Nephron progenitor cell (in vitro differentiated cells): ENCODE measurements at places on chromosomes 2 and 18.

GRCh38 chr2:237201461-237202287, 116.0 kb downstream of the COPS8 start:
- no peak for DNase-seq
- peak overlapping the region; percentile 64 for H3K27ac ChIP-seq
- peaks cover 2% of the 10 kb centered on the region for H3K27me3 ChIP-seq
- H3K4me3 ChIP-seq, result no peak overlapping the region
- no peaks in the 10 kb centered on the region for H3K36me3 ChIP-seq

DNA sequence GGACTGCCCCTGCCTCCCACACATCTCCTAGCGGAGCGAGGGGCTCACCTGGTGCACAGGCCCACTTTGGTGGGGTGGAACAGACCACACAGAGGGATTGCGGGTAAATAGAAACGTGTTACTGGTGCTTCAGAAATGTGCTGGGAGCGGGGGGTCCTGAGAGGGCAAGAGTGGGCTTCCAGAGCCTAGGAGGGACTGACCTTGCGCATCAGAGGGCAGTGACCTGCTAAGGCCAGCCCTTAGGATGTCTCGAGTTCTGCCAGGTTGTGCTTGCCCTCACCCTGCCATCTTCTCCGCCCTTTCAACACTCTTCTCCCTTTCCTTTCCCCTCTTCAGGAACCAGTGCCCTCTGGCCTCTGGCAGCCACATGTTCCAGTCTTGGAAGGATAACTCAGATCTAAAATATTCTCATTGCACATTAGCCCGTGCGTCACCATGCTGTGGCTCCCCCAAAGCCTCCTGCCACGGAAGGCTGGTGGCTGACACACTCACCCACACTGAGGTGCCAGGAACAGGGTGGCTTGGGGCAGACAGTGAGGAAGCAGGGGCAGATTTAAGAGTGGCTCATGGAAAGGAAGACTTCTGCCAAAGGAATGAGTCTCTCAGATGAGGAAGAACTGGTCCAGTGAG, 89.6 kb downstream of the MCFD2 start:
- no peaks in the 10 kb centered on the region for H3K36me3 ChIP-seq
- H3K27me3 ChIP-seq, result peaks cover 12% of the 10 kb centered on the region
- H3K27ac ChIP-seq, result peak overlapping the region; percentile 67
- no peak for DNase-seq
- H3K4me1 ChIP-seq, result no peaks in the 10 kb centered on the region

- H3K4me3 ChIP-seq, result no peak overlapping the region
- no peaks in the 10 kb centered on the region for H3K36me3 ChIP-seq
- no peak overlapping the region for H3K27ac ChIP-seq
- peaks cover 11% of the 10 kb centered on the region for H3K27me3 ChIP-seq
- DNase-seq, result no peak
Observed at GRCh38 chr2:233011268-233011650, 1.8 kb downstream of the NGEF start.

GRCh38 chr2:5666798-5667197, 25.4 kb upstream of the SOX11 start:
- H3K27ac ChIP-seq, result no peak overlapping the region
- no peaks in the 10 kb centered on the region for H3K36me3 ChIP-seq
- DNase-seq, result no peak
- peaks cover 9% of the 10 kb centered on the region for H3K27me3 ChIP-seq
- H3K4me3 ChIP-seq, result no peak overlapping the region

DNA sequence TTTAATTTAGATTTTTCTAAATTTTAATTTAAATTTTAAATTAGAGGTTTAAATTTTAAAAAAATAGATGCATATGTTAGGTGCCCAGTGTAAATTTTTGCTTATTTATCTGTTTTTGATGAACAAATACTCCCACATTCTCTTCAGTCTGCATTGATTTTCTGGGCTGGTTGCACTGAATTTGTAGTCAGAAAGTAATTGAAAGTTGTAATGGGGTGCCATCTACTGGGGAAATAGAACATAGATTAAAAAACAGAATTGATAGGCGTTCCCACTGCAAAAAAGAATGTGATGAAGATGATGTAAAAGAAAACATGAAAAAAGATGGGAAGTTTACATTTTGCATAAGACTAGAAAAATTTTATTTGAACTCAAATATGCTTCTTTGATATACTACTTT, 51.7 kb upstream of the CCDC85A start:
- no peak for DNase-seq
- peaks cover 34% of the 10 kb centered on the region for H3K4me1 ChIP-seq
- peaks cover 6% of the 10 kb centered on the region for H3K27me3 ChIP-seq
- H3K27ac ChIP-seq, result no peak overlapping the region

DNA sequence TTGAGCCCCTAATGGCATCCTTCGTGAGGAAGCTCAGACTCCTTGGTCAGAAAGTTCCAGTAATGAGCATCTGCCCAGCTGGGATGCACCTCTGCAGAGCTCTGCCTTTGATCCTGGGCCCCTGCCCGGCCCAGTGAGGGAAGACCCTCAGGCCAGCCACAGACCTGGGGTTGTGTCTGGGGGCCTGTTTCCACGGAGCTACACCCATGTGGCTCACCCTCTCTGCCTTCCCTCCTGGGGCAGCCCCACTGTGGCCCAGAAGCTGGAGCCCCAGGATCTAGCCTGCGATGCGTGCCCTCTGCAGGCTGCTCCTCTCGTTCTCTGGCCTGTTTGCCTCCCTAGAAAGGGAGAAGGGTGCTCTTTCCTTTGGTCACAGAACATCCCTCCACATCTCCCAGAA, 9.8 kb downstream of the KCNF1 start:
- DNase-seq, result no peak
- H3K4me3 ChIP-seq, result no peak overlapping the region
- no peaks in the 10 kb centered on the region for H3K36me3 ChIP-seq
- no peak overlapping the region for H3K27ac ChIP-seq
- peaks cover 43% of the 10 kb centered on the region for H3K4me1 ChIP-seq
- H3K27me3 ChIP-seq, result peaks cover 33% of the 10 kb centered on the region

GRCh38 chr2:159921752-159922404, 123.9 kb upstream of the CD302 start:
- H3K4me3 ChIP-seq, result no peak overlapping the region
- peaks cover 17% of the 10 kb centered on the region for H3K4me1 ChIP-seq
- H3K27me3 ChIP-seq, result peaks cover 28% of the 10 kb centered on the region
- DNase-seq, result peak; percentile 88
- no peak overlapping the region for H3K27ac ChIP-seq
- H3K36me3 ChIP-seq, result no peaks in the 10 kb centered on the region

- H3K4me1 ChIP-seq, result peaks cover 22% of the 10 kb centered on the region
- H3K4me3 ChIP-seq, result no peak overlapping the region
- no peak overlapping the region for H3K27ac ChIP-seq
- no peaks in the 10 kb centered on the region for H3K36me3 ChIP-seq
Observed at GRCh38 chr2:66408905-66409304, 26.0 kb upstream of the MEIS1 start.
